ENCODE measurements at places on chromosomes 11 and 22.

DNA sequence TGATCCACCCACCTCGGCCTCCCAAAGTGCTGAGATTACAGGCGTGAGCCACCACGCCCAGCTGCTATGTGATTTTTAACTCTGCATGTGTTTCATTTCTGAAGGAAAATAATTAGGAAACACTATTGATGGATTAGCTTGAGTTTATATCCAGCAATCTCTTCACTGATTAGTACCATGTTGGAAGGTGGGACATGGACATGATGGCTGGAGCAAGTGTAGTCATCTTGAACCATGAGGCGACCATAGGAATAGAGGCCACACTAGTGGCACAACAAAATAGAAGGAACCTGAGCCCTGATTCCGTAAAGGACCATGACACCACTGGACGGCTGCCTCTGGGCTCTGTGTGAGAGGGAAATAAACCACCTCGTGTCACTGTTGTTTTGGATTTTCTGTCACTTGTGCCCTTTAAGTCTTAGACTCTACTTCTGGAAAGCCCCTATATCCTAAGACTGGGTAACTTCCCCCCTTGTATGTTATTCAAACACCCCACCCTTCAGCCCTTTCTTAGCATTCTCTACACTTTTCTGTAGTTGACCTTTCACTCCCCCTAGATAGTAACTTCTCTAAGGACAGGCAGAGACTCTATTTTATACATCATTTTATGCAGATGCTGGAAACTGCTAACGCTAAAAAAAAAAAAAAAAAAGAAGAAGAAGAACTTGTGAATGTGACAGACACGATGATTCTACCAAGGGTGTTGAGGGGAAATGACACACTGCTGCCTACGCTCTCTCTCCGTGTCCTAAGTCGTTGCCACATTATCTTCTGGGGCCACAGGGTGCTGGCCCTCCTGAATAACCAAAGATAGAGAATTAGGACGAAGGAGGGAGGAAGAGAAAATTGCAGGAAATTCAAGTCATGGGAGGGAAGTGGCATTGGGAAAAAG is 2.7 kb upstream of the VPS37C start:
- DNase-seq, result no peak

- no peak for DNase-seq
Observed at GRCh38 chr11:70799386-70799785, 401.1 kb downstream of the CTTN start.

DNA sequence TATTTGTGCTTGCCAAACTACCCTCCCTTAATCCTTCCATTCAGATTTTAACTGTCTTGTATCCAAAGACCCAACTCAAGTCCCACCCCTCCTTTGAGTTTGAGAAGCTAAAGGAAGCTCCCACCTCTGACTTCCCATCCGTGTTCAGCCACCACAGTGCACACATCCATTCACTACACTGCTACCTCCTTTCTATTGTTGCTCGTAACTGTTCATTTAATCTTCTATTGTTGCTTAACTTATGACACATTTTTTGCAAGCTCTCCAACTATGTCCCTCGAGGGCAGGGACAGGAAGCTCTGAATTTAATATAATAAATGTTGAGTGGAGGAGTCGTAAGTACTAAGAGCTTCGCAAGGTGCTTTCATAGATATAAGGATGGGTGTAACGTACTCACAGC is 10.4 kb downstream of the LARGE1 start:
- DNase-seq, result no peak

DNA sequence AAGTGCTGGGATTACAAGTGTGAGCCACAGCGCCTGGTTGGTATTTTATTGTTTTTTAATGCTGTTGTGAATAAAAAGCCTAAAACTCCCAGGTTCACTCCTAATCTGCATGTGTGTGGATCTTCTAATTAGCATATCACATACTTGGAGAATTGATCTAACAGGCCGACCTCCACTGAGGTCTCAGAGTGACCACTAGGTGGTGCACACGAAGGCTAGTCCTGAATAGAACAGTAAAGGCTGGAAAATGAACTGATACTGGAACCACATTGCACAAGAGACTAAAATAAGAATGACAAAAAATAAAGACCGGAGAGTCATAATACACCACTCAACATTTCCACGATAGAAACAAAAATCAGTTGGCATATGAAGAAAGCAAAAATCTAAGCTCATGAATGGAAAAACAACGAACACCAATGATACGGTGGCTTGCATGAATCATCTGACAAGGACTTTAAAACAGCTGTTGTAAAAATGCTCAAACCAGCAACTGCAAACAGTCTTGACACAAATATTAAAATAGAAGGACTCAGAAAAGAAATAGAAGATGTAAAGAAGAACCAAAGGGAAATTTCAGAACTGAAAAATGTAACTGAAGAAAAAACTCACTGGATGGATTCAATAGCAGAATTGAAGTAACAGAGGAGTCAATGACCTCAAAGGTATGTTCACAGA is 19.2 kb downstream of the PIM3 start:
- peak; percentile 58 for DNase-seq

DNA sequence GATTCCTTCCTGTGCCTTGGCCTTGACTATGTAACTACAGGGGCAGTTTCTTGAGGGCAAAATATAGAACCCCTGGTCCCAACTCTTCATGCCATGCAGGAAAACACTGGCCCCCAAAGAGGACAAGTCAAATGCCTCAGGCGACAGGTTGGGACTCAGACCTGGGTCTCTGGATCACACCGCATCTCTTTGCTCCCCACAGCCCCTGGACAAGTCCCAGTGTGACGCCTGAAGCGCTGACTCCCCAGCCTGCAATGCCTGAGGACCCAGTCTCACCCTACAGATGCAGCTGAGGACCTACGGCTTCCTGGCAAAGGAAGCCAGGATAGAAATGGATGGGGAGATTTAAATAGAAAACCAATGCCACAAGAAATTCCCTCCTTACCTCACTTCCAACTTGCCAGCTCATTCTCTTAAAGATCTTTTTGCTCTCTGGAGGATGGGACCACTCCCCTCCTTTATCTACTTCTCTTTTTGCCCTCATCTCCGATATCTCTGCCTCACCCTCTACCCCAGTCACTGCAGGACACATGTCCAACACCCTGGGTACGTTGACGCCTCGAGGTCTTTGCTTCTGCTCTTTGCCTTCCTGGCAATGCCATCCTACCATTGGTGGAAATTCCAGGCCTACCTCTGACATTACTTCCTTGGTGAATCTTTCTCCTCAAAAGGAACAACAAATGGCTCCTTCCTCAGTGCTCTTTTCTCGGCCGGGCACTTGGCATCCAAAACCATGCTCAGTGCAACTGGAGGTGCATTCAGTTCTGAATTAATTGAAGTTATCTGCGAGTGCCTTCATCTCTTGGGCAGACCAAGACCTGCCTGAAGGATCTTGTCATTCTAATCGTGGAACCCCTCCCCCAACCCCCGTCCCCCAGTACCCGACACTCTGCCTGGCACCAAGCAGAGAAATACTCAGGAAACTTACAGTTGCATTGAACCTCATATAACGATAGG is 2.0 kb upstream of the PRDM11 start:
- DNase-seq, result no peak

DNA sequence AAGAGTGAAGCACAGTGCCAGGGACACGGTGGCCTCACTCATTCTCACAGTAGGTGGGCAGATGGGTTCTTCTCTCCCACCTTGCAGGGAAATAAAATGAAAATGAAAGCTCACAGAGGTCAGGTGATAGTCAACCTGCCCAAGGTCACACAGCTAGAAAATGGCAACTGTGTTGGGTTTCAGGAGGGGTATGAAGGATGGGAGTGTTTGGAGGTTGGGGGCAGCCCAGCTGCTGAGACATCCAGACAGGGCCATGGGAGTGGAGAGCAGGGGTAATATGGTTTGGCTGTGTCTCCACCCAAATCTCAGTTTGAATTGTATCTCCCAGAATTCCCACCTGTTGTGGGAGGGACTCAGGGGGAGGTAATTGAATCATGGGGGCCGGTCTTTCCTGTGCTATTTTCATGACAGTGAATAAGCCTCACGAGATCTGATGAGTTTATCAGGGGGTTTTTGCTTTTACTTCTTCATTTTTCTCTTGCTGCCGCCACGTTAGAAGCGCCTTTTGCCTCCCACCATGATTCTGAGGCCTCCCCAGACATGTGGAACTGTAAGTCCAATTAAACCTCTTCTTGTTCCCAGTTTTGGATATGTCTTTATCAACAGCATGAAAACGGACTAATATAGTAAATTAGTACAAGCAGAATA is 247.0 kb downstream of the TENM4 start:
- DNase-seq, result no peak

- DNase-seq, result no peak
Observed at GRCh38 chr11:20031155-20032001, 128.9 kb downstream of the DBX1 start.

DNA sequence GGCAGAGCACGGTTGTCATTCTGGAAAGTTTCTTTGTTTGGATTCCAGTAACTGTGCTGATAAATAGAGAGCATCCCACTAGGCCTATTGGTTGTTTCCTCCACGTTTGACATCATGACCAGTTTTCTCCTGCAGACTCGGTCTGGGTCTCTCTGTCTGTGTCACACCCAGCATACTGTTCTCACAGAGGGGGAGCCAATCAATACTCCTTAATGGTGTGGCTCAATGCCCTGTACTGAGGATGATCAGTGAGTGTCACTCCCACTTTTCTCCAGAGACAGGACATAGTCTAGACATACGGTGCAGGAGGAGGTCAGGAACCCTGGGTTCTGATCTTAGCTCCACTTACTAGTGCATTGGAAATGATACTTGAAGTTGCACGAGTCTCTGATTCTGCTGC is 88.2 kb upstream of the BLID start:
- DNase-seq, result no peak

GRCh38 chr11:8638300-8638699 is 44.2 kb downstream of the TRIM66 start:
- DNase-seq, result no peak

DNA sequence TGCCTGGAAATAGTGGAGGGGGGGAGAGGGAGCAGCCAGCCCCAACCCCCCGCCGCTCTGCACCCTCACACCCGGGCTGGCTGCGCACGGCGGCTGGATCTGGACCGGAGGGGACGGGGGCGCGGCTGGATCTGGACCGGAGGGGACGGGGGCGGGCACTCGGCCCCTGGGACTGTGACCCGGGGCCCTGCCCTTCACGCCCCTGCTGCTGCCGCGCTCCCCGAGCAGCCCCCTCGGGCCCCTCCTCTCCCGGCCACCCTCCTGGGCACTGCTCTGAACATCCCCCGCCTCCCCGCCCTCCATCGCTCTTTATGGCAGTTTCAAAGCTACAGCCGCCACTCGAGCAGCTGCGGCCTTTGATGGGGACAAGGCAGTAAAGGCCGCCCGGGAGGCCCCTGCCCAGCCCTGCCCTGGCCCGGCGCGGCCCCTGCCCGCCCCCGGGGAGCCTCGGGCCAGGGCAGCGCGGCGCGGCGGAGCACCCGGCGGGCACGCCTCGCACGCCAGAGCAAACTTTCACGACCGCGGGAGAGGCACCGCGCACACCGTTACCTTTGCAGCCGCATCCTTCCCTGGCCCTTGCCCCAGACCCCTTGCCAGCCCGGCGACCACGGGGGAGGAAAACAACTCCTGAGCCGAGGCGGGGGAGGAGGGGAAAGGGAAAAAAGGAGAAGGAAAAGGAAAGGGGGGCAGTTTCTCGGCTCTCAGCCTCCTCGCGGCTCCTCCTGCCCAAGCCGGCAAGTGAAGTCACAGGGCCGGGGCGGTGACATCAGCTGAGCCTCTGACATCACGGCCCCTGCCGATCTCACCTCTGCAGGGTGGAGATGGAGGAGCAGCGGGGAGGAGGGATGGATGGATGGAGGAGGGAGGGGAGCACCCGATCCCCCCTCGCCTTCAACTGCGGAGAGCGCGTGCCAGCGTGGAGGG is 13.1 kb upstream of the TCF20 start:
- DNase-seq, result peak; percentile 31

GRCh38 chr11:71238285-71238875 is 14.0 kb downstream of the SHANK2 start:
- no peak for DNase-seq

GRCh38 chr22:41745968-41746367 is 46.7 kb downstream of the MEI1 start:
- no peak for DNase-seq

DNA sequence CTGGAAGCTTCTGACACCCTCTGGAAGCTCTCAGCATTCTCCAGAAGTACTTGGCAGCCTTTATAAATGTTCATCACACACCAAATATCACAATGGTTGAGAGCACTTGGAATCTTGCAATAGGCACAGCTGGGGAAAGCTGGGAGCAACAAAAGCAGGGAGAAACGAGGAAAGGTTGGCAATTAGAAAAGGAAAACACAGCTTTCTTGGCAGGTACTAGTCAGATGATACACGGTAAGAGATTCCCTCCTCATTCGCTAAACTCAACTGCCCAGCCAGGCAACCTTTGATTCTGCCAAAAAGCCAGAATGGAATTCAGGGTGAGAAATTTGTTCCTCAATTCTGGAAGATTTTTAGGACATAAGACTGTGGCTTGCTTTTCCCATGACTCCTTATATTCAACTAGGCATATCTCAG is 576.9 kb upstream of the ANO5 start:
- no peak for DNase-seq

DNA sequence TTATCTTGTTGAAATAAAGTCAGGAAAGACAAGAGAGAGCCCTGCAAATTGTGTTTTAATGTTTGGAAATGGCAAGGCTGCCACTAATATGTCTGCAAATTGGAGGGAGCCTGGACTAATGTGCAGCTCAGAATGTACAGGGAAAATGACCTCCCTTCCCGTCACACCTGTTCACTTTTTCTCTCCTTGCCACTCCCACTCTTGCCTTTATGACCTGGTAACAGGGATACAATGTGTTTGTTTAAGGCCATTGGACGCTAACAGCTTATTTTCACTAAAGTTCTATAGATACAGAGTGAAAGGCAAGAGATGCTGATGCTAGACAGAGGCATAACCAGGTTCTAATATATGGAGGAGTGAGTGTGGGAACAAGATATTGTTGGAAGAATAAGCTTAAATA is 203.9 kb downstream of the RAB38 start:
- no peak for DNase-seq

DNA sequence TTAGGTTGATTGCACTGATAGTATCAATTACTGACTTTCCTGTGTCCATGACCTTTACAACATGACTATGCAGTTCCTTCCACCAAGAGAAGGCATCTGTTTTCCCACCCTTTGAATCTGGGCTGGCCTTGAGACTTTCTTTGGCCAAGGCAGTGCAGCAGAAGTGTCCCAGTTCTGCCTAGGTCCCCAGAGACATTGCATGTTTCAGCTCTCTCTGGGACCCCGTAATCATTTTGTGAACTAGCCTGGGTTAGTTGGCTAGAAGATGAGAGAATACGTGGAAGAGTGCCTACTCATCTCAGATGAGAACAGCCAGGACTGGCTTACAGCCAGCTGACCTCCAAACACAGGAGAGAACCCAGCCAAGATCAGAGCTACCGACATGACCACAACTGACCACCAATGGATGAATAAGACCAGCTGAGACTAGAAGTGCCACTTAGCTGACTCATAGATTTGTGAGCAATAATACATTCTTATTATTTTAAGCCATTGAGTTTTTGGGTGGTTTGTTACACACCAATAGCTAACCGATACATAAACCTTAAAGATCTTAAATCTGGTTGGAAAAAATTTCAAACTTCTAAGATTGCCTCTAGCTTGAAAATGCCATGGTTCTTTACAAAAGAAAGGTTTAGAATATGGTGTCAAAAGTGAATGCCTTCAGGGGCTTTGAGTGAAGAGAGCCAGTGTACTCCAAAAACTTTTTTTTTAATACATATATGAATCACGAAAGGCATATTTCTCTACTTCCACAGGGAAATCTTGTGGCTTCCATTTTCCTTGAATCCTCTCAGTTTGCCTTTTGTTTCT is 145.2 kb downstream of the FBXO7 start:
- no peak for DNase-seq

- DNase-seq, result no peak
Observed at GRCh38 chr11:116984186-116984585, 114.0 kb downstream of the SIK3 start.

All from stimulated activated CD4-positive, alpha-beta T cell treated with anti-CD3 and anti-CD28 coated beads, Interleukin-4, amount 100 ng/mL, for 24 hours (primary cell).